Naive B cell (primary cell): ENCODE measurements at places on chromosomes 12 and 14. TPM values are rescaled to one million over a fixed set of nuclear protein-coding genes. Genes with fewer than 3 reads are reported as not detected.
A peak's percentile ranks its signal among the peaks of the same experiment; 100 is the strongest.

DNA sequence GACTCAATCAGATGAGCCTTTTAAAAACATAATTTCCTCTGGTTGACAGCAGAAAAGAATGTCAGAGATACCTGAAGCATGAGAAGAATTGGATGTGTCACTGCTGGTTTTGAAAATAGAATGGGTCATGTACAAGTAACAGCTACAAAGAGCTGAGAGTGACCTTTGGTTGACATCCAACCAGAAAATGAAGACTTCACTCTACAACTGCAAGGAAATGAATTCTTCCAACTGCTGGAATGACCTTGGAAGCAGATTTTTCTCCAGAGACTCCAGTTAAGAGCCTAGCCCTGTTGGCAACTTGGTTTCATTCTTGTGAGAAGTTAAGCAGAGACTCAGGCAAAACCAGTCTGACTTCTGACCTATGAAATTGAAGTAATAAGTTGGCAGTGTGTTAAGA, 505.9 kb downstream of the SLC16A7 start:
- H3K27me3 ChIP-seq, result no peaks in the 10 kb centered on the region
- no peak overlapping the region for H3K4me3 ChIP-seq
- no peak for DNase-seq
- no peaks in the 10 kb centered on the region for H3K36me3 ChIP-seq
- no peak overlapping the region for H3K27ac ChIP-seq

DNA sequence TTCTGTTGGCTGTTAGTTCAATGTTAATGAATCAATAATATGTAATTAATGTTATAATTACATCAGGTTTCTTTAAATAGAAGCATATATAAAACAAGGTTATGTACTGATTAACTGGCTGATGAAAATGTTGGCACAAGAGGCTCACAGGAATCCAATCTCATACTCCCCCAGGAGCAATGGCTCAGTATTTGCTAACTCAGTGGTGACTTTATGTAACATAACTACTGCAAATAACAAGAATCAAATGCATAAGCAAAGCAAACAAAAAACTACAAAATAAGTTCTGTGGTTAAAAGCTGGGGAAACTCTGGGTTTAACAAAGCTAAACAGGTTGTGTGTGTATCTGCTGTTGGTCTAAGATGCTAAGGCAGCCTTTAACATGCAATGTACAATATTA, 27.7 kb upstream of the BBS10 start:
- no peak overlapping the region for H3K4me3 ChIP-seq
- peaks cover 37% of the 10 kb centered on the region for H3K36me3 ChIP-seq
- DNase-seq, result no peak
- H3K27ac ChIP-seq, result no peak overlapping the region
- H3K27me3 ChIP-seq, result no peaks in the 10 kb centered on the region

- H3K27ac ChIP-seq, result no peak overlapping the region
- DNase-seq, result no peak
- H3K36me3 ChIP-seq, result no peaks in the 10 kb centered on the region
- peaks cover 48% of the 10 kb centered on the region for H3K27me3 ChIP-seq
- H3K4me3 ChIP-seq, result no peak overlapping the region
These were observed 11.0 kb upstream of the BMP4 start for GRCh38 chr14:53967606-53968005.

DNA sequence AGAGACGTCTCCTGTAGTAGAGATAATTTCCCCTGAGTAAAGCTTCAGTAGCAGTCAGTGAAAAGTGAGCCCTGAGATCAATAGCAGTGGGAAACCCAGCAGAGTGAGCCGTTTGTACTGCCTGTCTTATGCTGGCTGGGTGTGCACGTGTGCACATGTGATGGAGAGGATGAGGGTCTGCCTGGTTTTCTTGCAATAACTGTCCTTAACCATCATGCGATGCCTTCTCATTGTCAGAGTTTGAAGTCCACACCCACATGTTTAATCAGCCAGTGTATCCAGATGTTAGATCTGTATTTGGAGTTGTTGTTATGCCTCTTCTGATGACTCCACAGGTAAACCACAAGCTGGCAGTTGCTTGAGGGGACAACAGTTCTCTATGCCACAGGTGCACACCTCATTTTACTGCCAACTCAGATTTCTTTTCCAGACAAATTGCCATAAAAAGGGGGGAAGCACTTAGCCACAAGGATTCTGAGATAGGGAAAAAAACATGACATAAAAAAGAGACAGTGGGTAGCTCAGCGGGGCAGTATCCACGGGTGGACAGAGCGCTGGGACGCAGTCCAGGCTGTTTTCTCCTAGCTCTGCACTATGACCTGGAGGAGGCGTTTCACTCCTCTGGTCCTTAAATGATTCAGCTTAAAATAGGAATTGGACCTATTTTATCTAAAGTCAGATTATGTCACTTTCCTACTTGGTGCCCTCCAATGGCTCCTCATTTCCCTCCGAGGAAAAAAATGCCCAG, 192.3 kb downstream of the ANO6 start:
- no peaks in the 10 kb centered on the region for H3K27me3 ChIP-seq
- no peak overlapping the region for H3K4me3 ChIP-seq

Gene DNAL1
- 2.3 TPM for polyA plus RNA-seq

Gene FAM90A1
- not detected for polyA plus RNA-seq

DNA sequence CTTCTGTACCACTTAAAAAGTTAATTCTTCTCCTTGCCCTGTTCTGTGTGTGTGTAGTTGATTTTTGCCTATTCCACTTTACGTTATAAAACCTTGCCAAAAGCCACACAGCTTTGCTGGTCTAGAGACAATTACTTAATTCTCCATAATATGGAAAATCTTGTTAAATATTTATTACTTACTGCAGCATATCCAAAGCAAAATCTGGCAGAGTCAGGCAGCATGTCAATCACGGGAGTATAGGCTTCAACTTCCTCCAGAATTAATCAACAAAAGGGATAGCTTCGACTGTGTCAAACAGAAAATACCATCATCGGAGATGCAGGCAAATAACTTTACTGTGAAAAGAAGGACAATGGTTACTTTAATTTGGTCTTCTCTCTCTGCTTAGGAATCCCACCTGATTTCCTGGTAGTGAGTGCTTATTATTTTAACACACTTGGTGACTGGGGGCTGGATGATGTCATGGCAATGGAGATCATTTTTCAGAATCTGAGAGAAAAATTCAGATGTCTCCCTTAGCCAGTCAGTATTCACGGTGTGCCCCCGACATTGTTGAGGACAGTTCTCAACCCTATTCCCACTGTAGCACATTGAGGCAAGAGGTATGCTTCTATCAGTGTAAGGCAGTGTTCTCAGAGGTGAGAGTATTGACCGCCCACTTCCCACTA, 3.7 kb upstream of the MSRB3 start:
- no peak overlapping the region for H3K27ac ChIP-seq
- H3K4me1 ChIP-seq, result peaks cover 11% of the 10 kb centered on the region
- peaks cover 22% of the 10 kb centered on the region for H3K27me3 ChIP-seq
- no peak for DNase-seq
- H3K36me3 ChIP-seq, result no peaks in the 10 kb centered on the region

- no peak overlapping the region for H3K27ac ChIP-seq
- no peak for DNase-seq
- H3K4me1 ChIP-seq, result no peaks in the 10 kb centered on the region
- H3K36me3 ChIP-seq, result no peaks in the 10 kb centered on the region
- H3K27me3 ChIP-seq, result no peaks in the 10 kb centered on the region
These were observed 334.5 kb downstream of the IPO8 start for GRCh38 chr12:30361145-30361544.

DNA sequence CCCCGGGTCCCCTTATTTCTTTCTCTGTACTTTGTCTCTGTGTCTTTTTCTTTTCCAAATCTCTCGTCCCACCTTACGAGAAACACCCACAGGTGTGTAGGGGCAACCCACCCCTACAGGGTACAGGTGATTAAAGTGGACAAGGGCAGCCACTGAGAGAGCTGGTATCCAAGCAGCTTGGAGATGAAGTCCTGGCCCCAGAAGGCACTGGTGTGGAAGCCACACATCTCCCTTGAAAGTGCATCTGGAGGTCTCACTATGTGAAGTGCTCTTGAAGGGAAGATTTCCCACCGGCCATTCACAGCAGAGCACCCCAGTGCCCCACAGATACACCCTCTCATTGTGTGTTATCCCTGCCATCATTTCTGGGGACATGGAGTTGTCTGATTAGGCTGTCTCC, 6.3 kb upstream of the BICD1 start:
- H3K27me3 ChIP-seq, result no peaks in the 10 kb centered on the region
- H3K4me1 ChIP-seq, result no peaks in the 10 kb centered on the region
- H3K36me3 ChIP-seq, result no peaks in the 10 kb centered on the region
- H3K27ac ChIP-seq, result no peak overlapping the region

GRCh38 chr12:94736004-94736403, 85.6 kb upstream of the TMCC3 start:
- no peak overlapping the region for H3K4me3 ChIP-seq
- H3K36me3 ChIP-seq, result peaks cover 21% of the 10 kb centered on the region
- H3K27ac ChIP-seq, result no peak overlapping the region

DNA sequence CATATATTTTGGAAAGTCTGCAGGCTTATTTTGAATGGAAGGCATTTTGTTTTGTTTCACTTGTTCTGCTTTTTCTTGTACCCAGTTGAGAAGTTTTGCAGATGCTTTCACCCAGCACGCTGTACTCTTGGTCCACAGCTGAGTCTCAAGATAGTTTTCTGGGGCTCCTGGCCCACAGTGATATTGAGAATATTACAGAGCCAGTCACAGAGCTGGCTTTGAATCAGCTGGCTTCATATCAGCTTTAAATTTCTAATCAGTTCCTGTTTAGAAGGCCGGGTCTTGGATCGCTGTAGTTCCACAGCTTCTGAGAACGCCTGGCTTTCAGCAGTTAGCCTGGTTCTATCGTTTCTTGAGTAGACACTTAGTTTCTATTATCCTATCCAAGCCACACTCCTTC, 32.5 kb upstream of the PARP11 start:
- H3K36me3 ChIP-seq, result no peaks in the 10 kb centered on the region
- no peak for DNase-seq
- H3K27ac ChIP-seq, result no peak overlapping the region
- H3K4me1 ChIP-seq, result peaks cover 13% of the 10 kb centered on the region
- H3K4me3 ChIP-seq, result no peak overlapping the region
- no peaks in the 10 kb centered on the region for H3K27me3 ChIP-seq

GRCh38 chr12:57893431-57894353, 47.2 kb upstream of the CTDSP2 start:
- peaks cover 42% of the 10 kb centered on the region for H3K4me1 ChIP-seq
- H3K27me3 ChIP-seq, result no peaks in the 10 kb centered on the region
- H3K36me3 ChIP-seq, result no peaks in the 10 kb centered on the region

GRCh38 chr14:44803239-44803905, 158.4 kb downstream of the KLHL28 start:
- H3K4me3 ChIP-seq, result no peak overlapping the region
- no peak for DNase-seq
- H3K27ac ChIP-seq, result no peak overlapping the region
- H3K36me3 ChIP-seq, result no peaks in the 10 kb centered on the region
- H3K27me3 ChIP-seq, result peaks cover 8% of the 10 kb centered on the region
- H3K4me1 ChIP-seq, result no peaks in the 10 kb centered on the region

Gene PAH
- polyA plus RNA-seq, result not detected

Gene MYF6
- not detected for polyA plus RNA-seq

DNA sequence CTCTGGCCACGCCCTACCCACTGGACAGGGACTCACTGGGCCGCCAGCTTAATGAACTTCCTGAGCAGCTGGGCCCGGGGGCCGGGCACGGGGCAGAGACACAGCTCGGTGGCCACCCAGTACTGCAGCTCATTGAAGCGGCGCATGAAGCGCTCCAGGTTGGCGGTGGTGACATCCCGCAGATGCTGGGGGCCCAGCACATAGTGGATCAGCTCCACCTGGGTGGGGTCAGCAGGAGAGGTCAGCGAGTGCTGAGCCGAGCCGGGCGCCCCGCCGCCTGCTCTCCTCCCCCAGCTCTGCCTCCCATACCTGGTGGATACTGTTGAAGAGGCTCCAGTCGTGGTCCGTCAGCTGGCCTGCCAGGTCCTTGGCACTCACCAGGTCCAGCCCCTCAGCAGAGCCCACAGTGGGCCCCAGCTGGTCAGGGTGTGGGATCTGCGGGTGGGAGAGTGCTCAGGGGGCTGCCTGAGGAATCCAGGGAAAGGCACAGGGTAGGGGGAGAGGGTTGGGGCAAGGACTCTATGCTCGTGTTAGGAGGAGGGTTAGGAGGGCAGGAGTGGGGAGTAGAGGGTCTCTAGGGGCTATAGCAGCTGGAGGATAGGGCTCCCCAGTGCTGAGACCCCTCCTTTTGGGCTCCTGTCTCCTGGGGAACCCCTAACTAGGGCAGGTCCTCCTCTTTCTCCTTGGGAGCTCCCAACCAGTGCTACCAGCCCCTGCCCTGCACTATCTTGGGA, 15.5 kb upstream of the ENDOU start:
- no peaks in the 10 kb centered on the region for H3K27me3 ChIP-seq
- DNase-seq, result peak; percentile 46
- no peaks in the 10 kb centered on the region for H3K36me3 ChIP-seq

GRCh38 chr12:27645671-27646070, 50.6 kb upstream of the REP15 start:
- peaks cover 7% of the 10 kb centered on the region for H3K36me3 ChIP-seq
- peaks cover 3% of the 10 kb centered on the region for H3K4me1 ChIP-seq
- no peaks in the 10 kb centered on the region for H3K27me3 ChIP-seq
- no peak overlapping the region for H3K27ac ChIP-seq
- H3K4me3 ChIP-seq, result no peak overlapping the region
- DNase-seq, result no peak

Gene DICER1
- polyA plus RNA-seq, result 4.3 TPM
